ENCODE measurements at places on chromosomes 5 and 9. TPM values are rescaled to one million over a fixed set of nuclear protein-coding genes. Genes with fewer than 3 reads are reported as not detected.

Gene NPDC1
- total RNA-seq, result 14.4 TPM

Gene HEMGN
- total RNA-seq, result not detected

Gene PCDHGB1
- 1.1 TPM for total RNA-seq

Gene MYMK
- total RNA-seq, result not detected

Data from dermis microvascular lymphatic vessel endothelial cell (primary cell).